ENCODE measurements at places on chromosomes 13 and 19.

GRCh38 chr19:35294859-35295791 lies 3.2 kb downstream of the MAG start:
- no peak for DNase-seq

- no peak for DNase-seq
Measured at GRCh38 chr13:102039264-102039663, 362.6 kb downstream of the FGF14 start.

- DNase-seq = no peak
Measured at GRCh38 chr19:43759515-43759914, 4.8 kb upstream of the SMG9 start.

DNA sequence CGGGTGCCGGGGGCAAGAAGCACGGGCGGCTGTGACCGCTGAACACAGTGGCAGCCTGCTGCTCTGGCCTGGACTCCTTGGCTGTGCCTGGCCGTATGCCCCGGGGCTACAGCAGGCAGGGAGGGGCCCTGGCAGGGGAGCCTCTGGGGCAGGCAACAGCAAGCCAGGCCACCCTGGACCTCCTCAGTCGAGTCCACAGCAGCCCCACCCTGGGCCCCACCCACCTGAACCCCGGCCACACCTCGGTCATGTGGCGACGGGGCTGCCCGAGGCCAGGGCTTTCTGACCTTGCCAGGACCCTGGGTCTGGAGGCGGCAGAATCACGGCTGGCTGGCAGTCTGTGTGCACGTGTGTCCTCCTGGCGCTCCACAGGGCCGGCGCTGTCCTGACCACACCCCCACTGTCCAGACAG lies 8.7 kb downstream of the CILP2 start:
- DNase-seq = no peak

GRCh38 chr19:48925240-48925843 lies 8.2 kb upstream of the DHDH start:
- DNase-seq = peak; percentile 19

GRCh38 chr13:50378509-50379044 lies 363.3 kb downstream of the KCNRG start:
- DNase-seq = no peak

DNA sequence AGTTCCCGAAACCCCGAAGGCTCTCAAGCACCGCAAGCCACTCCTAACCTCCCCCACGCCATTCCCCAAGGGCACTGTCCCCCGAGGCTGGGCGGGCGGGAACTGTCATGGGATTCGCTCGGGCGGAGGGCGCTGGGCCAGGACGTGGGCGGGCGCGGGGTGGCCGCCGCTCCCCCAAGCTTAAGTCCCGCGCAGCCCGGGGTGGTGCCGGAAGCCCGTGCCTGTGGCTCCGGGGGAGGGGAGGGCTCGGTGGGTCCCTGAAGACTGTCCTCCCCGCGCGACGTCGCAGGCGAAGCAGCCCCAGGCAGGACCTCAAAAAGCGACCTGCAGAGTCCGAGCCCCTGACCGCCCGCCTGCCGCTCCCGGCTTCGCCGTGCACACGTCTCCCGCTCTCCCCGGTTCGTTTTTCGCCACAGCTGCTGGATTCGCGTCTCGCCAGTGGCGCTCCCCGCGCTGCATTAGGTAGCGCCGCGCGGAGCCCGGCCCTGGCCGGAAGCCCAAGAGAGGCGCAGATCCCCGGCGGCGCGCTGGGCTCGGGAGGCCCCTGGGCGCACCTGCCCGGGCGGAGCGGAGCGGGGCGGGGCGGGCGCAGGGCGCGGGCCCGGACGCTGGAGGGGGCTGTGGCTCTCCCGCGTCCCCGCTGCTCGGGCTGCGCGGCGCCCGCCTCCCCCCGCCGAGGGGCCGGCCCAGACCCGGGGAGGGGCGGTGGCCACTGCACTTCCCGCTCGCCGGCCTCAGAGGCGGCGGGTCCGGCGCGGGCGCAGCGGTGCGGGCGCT lies at the start of gene FARP1:
FARP1 (plus strand) TSS at position 715 of the 777 bp plus-strand sequence. CDS start 70,149 bp downstream, outside the sequence.
- no peak for DNase-seq

GRCh38 chr13:54989418-54989817 lies 1960.8 kb downstream of the OLFM4 start:
- DNase-seq = no peak

GRCh38 chr13:44271915-44272341 lies 101.7 kb upstream of the SERP2 start:
- no peak for DNase-seq

- no peak for DNase-seq
Measured at GRCh38 chr19:50959731-50960500, 7.1 kb upstream of the KLK5 start.

- no peak for DNase-seq
Measured at GRCh38 chr19:16333001-16333586, 8.5 kb downstream of the KLF2 start.

- DNase-seq = no peak
Measured at GRCh38 chr13:90979059-90979458, 368.4 kb upstream of the MIR17HG start.

DNA sequence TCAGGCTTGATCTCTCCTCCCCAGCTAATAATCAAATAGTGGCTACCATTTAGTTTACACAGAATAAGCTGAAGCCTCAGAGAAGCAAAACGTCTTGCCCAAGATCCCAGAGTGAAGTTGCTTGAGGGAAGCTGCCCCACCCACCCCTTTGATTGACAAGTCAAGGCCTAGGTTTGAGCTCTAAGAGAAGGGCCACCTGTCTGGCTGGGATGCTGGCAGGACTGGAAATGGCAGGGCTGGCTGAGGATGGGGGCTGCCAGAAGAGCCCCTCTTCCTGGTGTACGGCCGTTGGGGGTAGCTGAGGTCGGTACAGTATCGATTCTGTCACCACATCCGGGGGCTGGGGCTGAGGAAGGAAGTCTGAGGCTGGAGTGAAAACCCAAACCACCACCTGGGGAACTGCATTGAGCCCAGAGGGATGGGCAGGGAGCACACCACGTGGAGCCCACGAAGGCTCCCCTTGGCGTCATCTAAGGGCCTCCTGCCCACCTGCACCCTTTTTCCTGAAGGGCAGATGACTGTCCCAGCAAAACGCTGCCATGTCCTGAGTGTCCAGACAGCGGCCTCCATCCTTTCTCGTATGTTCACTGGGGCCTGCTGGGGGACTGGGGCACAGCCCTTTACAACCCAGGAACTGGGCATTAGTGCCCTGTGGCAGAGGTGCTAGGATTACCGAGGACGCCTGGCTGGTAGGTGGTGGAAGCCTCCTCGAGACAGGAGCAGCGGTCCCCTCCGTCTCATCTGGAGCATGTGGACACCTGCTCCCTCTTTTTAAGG lies 1.4 kb upstream of the PRKD2 start:
- no peak for DNase-seq

DNA sequence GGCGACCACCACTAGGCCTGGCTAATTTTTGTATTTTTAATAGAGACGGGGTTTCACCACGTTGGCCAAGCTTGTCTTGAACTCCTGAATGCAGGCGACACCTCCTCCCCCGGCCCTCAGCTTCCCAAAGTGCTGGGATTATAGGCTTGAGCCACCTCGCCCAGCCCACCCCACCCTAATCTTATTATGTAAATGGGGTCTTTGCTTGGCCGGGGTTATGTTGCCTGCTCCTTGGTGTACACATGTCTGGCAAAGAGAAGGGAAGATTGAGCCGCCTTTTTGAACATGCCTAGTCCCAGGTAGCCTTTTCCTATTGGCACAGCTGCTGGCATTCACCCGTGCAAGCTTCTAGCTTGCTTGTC lies 106.8 kb downstream of the KCTD15 start:
- no peak for DNase-seq

DNA sequence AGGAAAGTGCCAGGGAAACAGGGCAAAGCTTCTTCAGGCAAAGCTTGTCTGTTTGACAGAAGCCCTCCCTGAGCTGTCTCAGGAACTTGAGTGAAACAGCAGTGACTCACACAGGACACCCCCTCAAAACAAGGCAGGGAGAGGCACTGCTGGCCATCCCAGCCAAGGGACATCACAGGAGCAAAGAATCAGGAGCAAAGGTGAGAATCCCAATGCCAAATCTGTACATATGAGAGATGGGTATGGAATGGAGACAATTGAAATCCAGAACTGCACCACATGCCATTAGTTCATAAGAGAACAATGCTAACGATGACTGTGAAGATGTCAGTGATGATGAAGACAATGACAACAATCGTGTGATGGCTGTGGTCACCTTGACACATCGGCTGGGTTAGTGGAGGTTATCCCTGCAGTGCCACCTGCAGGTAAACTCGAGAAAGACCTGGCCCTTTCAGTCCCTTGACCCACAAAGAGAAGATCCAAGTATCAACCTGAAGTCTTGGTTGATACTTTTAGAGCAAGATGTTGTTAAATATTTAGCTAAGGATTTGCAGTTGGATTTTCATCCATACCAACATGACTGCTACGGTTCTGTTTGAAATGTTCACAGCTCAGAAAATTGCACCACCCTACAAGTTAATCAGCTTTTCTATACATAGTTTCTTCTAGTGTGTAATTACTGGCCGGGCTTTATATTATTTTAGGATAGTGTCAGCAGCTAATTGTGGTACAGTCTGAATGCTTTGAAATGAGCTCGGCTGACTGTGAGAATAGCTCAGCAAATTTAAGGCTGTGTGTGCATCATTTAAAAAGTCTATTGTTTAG lies 42.0 kb upstream of the IPO5 start:
- DNase-seq = no peak

- peak; percentile 13 for DNase-seq
Measured at GRCh38 chr13:93290503-93290902, 63.9 kb downstream of the GPC6 start.
